ENCODE measurements at places on chromosomes 11 and 22. TPM values are rescaled to one million over a fixed set of nuclear protein-coding genes. Genes with fewer than 3 reads are reported as not detected.

SVIP gene
- total RNA-seq, result 59.3 TPM

SGSM1 gene
- not detected for total RNA-seq

MS4A6A gene
- 4.5 TPM for total RNA-seq

DNA sequence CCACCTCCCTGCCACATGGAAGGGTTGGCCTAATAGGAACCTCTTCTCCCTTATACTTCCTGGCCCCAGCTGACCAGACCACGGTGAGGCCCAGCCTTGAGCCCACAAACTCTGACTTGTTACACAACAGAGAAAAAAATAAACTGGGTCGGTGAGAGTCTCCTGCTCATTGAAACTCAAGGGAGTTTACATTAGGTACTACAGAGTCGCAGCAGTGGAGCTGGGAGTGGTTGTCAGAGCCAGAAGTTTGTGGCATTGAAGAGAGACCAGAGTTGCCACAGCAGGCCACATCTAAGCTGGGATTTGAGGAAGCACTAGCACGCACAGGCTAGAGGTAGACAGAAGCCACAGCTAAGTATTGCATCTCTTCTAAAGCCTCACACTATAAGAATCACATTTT, 296.2 kb downstream of the DDX10 start:
- no peak for DNase-seq

- DNase-seq, result no peak
Observed at GRCh38 chr22:38972558-38972957, 9.6 kb upstream of the APOBEC3B start.

DNA sequence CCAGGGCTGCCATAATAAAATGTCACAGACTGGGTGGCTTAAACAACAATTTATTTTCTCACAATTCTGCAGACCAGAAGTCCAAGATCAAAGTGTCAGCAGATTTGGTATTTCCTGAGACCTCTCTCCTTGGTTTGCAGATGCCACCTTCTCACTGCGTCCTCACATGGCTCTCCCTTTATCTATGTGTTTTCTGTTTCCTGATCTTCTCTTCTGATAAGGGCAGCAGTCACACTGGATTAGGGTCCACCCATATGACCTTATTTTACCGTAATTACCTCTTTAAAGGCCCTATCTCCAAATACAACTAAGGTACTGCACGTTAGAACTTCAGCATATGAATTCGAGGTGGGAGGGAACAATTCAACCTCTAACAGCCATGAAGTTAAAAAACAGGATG, 238.9 kb upstream of the API5 start:
- DNase-seq, result no peak

Measured in GM12878 (cell line).